ENCODE measurements at places on chromosomes 3 and 15.

GRCh38 chr3:4529876-4530588, 36.9 kb downstream of the ITPR1 start:
- no peak for DNase-seq

DNA sequence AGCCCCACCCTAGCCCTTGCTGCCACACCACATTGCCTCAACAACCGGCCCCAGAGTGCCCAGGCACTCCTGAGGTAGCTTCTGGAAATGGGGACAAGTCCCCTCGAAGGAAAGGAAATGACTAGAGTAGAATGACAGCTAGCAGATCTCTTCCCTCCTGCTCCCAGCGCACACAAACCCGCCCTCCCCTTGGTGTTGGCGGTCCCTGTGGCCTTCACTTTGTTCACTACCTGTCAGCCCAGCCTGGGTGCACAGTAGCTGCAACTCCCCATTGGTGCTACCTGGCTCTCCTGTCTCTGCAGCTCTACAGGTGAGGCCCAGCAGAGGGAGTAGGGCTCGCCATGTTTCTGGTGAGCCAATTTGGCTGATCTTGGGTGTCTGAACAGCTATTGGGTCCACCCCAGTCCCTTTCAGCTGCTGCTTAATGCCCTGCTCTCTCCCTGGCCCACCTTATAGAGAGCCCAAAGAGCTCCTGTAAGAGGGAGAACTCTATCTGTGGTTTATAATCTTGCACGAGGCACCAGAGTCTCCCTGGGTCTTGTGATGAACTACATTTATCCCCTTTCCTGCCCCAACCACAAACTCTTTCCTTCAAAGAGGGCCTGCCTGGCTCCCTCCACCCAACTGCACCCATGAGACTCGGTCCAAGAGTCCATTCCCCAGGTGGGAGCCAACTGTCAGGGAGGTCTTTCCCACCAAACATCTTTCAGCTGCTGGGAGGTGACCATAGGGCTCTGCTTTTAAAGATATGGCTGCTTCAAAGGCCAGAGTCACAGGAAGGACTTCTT, 39.1 kb downstream of the MESD start:
- DNase-seq, result no peak

DNA sequence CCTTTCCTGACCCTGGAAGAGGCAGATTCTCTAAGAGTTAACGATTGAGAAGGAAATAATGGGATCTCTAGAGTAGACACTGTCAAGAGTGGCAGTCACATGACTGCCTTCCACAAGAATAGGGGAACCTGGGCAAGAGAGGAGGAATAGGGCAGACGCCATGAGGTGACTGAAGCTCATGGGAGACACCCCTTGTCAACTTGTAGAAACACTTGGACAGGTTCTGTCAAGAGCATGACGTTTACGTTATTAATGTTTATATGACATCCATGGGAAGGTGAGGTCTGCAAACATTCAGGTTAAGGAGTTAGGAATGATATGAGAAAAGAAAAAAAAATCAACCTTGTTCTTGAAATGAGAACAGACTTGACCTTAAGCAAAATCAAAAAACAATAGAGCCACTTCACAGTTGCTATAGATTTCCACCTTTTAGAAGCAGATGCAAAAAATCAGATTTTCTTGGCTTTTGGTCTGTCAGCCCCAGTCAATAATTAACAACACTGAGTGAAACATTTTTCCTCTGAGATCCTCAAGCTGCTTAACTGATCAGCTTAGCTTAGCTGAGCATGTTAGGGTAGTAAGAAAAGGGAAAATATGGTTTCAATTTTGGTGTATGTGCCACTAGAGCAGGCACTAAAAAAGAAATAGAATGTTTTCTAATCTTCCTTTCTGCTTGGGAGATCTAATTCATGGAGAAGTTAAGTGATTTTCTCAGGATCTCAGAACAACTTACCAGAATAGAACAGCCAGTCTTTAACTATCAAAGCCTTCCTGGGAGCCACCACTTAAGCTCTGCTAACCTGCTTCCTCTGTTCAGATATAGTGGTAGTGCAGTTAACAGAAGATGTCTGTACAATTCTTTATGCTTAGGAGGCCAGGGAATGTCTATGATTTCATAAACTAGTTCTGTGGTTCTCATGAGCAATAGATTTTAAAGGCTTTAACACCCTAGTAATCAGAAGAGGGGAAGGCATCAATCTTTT, 116.9 kb downstream of the B3GALNT1 start:
- no peak for DNase-seq

DNA sequence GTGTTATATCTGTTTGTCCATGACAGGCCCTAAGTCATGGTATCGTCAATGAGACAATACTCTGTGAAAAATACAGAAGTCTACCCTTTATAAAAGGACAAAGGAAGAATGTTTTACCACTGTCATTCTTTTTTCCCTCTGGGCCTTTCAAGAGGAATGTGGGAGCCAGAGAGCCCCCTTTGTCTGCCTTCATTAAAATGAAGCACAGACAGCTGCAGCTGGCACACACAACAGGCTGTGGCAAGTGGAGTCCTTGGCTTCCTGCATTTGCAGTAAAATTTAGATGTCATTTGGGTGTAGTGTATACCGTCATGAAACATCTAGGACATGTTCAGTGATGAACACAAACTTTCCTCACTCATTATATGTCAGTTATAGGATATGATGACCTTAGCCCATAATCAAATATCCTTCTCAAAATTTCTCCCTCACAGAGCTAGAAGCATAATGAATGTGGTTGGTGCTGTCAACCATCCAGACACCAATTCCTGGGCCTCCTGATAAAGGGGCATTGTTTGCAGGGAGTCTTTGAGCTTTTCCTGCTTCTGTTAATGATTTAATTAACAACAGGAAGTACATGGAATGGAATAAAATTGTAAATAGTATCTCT, 76.4 kb downstream of the DHX36 start:
- no peak for DNase-seq

- DNase-seq, result no peak
Observed at GRCh38 chr15:95492388-95493070, 838.0 kb upstream of the NR2F2 start.

Data from dermis microvascular lymphatic vessel endothelial cell (primary cell).